Hepatocyte (in vitro differentiated cells): ENCODE measurements at places on chromosomes 6 and 20. TPM values are rescaled to one million over a fixed set of nuclear protein-coding genes. Genes with fewer than 3 reads are reported as not detected.

DNA sequence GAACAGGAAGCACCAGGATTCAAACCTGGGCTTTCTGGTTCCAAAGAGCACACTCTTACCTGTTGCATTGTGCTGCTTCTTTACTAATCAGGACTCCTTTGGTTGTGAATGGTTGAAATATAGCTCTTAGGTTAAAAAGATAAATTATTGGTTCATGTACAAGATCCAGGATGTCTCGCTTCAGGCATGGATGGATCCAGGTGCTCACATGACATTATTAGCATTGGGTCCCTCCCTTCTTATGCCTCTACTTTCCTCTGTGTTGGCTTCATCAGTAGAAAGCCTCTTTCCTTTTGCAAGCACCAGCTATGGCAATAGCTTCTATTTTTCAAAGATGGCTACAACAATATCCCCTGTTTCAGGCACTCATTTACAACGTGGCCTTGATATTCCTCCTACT, 217.7 kb upstream of the SULF2 start:
- H3K27ac ChIP-seq = no peak overlapping the region
- H3K4me1 ChIP-seq = no peaks in the 10 kb centered on the region
- H3K27me3 ChIP-seq = no peaks in the 10 kb centered on the region
- H3K36me3 ChIP-seq = no peaks in the 10 kb centered on the region

DNA sequence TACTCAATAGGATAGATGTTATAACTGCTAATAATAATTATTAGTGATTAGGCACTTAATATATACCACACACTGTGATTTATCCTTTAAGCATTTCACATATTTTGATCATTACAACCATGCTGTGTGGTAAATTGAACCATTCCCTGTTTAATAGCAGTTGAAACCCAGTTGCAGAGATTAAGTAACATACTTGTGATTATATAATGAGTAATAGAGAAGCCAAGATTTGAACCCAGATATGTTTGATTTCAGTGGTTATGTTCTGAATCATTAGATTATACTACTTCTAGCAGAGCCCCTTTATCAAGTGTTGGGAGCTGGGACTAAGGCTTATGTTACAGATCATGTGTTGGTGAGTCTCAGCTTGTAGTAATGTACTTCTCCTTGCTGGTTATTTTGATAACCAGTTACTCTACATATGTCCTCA, 44.1 kb downstream of the STK4 start:
- no peaks in the 10 kb centered on the region for H3K36me3 ChIP-seq
- H3K27me3 ChIP-seq = no peaks in the 10 kb centered on the region
- no peak for DNase-seq
- peaks cover 3% of the 10 kb centered on the region for H3K4me1 ChIP-seq

- H3K27me3 ChIP-seq = no peaks in the 10 kb centered on the region
- DNase-seq = peak; percentile 71
- no peaks in the 10 kb centered on the region for H3K36me3 ChIP-seq
- peak overlapping the region; percentile 49 for H3K4me3 ChIP-seq
- H3K4me1 ChIP-seq = no peaks in the 10 kb centered on the region
Measured at GRCh38 chr6:125780540-125781313, 10.0 kb upstream of the NCOA7 start.

BMP6 gene
- 2.9 and 4.3 TPM in 2 replicates for total RNA-seq
